ENCODE measurements at places on chromosomes 1 and 21.

DNA sequence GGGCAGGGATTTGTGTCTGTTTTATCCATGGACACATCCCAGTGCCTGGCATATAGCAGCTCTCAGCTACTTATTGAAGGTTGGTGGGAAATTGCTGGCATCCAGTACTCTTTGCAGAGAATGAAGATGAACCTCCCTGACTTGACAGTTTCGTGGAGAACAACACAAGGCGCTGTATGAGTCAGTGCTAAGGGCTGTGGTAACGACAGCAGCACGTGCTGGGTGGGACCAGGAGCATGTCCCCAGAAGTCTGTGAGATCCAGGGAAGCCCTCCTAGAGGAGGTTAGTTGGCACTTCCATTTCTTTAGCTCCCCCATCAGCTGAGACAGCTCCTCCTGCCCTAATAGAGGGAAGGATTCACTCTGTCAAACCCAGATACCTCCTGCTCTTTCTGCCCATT, 25.9 kb upstream of the IL19 start:
- no peak for DNase-seq

DNA sequence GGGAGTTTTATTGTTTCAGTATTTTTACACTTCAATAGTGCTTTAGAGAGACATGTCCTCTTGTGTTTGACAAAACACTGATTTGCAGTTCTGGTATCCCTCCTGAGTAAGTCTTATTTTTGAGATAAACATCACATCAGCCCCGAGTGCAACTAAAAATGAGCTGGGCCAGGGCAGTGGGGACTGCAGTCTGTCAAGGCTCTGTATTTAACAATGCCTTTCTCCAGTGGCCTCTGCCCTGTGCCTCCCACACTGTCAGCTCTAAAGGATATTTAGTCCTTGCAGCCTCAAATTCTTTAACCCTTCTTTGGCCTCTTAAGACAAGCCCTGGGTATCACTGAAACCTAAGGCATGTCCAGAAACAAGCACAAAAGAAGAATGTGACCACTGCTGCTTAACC, 160.6 kb downstream of the ST6GALNAC5 start:
- DNase-seq = no peak

DNA sequence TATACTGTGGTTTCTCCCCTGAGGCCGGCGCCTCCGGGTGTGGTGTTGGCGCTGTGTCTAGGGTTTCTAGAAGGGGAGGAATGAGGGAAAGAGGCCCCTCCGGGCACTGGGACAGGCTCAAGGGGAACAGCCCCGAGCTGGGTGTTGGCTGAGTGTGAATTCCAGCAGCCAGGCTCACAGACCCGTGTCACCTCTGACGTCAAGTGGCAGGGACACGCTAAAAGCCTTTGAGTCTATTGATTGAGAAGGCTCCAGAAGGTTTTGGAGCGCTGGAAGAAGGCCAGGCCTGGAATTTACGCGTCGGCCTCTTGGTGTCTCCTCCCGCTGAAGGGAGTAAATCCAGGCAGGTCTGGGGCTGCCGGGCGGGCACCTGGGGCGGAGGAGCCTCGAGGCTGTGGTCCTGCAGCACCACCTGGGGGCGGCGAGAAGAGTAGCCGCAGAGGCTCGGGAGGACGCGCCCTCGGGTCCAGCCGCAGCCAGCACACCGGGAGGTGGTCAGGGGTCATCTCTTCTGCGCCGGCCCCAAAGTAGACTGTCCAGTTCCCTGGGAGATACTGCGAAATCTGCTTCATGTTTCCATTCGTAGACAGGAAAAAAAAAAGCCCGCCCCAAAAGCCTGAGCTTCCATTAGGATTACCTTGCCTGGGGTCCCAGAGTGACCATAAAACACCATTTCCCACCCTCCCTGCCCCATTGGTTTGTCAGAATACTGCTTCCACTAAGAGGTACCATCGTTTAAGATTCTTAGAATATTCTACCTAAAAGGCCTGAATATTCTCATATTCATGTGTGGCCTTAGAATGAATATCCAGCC, 61.7 kb downstream of the TLR5 start:
- peak; percentile 16 for DNase-seq

GRCh38 chr21:14857529-14857928, 207.3 kb downstream of the NRIP1 start:
- no peak for DNase-seq

DNA sequence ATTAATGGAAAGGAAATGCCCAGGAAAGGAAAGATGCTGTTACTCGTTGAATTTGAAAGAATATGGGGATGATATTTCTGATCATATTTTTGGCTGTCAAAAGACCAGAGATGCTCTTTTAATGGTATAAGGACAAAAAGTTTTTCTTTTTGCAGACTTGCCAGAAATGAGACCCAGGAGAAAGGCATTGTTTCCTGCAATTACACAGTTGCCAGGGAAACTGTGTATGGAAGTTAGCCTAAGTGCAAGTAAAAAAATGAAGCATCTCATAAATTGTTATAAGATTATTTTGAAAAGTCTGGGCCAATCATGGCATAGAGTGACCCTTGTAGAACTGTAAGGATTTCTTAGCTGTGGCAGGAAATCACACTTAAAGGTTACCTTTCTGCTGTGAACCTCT, 155.7 kb upstream of the BEND5 start:
- no peak for DNase-seq

DNA sequence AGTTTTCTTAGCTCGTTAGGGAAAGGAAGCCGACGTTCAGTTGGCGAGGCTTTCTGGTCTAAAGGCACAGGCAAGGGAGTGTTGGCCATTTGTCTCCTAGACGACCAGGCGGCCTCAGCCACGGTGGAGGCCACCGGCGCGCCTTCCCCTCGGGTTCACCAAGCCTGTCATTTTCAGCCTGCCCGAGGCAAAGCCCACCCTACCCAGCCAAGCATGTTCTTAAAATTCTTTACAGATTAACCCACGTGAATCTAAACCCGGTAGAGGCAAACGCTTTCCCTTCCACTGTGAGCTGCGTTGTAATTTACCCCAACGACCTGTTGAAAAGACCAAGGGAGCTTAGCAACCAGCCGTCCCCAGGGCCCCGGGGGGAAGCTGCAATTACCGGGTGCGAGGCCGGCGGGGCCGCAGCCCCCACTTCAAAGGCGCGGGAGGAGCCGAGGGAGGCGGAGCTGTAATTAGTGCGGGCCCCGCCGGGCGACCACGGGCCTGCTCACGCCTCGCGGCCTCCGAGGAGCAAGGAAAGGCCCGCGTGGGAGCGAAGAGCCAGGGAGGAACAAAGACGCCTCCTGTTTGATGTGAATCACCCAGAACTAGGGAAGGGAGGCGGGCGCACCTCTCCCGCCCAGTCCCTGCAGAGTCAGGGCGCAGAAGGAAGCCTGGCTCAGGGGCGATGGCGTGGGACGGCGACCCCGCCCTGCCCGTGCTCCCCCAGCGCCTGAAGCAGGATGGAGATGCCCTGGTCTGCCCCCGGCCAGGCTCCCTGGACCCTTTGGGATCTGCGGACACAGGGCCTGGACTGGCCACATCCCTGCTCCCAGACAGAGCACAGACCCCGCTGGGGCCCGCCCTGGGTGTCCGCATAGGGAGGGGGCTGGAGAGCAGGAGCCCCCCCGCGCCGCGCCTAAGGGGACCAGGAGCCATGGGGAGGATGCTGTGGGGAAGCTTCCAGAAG, 12.1 kb upstream of the TSPEAR start:
- peak; percentile 17 for DNase-seq

- DNase-seq = no peak
Measured at GRCh38 chr1:212542761-212543187, 65.8 kb upstream of the ATF3 start.

- no peak for DNase-seq
Measured at GRCh38 chr1:34328281-34328799, 151.6 kb downstream of the C1orf94 start.

DNA sequence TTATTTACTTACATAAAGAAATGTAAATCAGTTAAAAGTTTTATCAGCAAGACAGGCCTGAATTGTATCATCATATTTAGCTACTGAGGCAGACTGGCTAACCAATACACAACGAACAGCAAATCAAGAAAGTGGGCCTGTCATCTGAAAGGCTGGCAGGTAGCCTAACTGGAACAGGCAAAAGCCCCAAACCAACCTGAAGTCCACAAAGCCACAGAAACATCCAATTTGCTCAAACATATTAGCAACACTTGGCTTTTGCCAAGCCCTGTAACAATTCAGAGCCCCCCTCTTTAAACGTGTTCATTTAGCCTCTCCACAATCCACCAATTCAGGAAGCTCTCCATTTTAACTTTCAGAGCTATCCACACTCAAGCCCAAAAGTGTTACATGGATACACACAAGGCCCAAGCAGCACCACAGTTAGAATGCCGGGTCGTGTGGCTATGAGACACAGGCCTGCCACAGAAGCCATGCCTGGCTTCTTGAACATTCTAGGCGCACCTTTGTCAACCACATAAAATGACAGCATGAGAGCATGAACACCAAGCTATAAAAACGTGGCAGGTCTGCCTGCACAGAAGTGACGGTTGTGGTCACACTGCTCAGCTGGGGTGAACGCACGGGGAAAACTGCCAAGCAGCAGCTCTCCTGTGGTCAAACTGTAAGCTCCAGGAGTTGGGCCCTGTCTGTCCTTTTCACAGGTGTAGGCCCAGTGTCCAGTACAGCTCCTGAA, 49.3 kb downstream of the CD34 start:
- no peak for DNase-seq

DNA sequence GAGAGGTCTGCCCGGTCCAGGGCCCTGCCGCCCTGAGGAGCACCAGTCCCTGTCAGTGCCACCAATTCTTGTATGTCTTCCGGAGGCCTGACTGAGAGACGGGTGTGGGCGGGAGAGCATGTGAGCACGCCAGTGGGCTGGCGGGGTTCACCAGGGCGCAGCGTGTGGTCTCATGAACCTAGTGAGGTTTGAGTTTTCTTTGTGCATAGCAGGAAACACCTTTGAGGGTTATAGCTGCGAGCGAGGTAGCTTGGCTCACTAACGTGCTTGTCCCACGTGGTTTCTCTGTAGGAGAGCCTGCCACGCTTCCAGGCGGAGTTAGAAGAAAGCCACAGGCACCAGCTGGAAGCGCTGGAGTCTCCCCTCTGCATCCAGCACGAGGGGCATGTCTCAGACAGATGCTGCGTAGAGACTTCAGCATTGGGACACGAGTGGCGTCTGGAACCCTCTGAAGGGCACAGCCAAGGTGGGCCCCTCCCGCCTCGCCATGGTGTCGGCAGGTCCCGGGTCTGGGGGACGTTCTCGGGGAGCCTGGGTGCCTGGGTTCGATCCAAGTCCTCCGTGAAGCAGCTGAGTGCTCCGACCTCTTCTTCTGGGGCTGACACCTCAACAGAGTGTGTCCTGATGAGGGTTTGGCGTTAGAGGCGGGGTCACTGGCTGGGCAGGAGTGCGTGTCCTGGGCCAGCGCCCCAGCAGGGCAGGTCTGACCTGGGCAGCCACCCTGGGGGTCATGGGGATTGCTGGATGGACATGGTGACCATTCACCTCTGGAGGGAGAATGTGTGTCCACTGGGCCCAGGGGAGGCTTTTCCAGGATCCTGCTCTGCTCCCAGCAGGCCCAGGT, 31.4 kb downstream of the PCNT start:
- DNase-seq = peak; percentile 53

DNA sequence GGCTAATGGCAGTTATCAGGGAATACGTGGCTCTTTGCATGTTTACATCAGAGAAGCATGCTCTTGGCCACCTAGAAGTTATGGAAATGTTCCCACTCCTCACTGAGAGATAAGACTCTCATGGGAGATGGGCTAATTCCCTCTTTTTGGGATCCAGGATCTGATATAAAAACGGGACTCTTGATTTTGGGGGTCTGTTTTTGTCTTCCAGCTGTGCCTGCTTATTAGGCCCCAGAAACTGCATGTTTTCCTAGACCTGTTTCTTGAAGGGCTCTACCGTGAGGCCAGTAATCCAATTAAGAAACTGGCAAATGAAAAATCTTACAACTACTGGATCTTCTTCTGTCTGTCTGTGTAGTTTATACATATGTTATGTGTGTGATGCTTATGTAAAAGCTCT, 47.0 kb upstream of the PTCH2 start:
- no peak for DNase-seq

DNA sequence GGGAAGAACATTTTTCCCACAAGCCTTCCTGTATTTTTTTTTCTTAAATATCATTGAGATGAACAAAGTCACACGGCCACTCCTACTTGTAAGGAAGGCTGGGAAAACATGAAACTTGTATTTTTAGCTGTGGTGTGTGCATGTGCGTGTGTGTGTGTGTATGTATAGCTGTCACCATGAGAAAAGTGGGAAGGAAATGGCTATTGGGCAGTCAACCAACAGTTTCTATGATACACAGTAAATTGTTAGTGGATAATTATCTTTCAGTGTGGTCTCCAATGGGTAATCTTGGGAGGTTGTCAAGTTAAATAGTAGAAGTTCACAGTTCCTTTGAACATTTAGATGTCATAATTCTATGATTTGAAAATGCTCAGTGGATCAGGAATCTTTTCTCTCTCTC, 132.7 kb upstream of the USP24 start:
- DNase-seq = no peak

- DNase-seq = no peak
Measured at GRCh38 chr1:208551024-208551423, 306.8 kb upstream of the PLXNA2 start.

GRCh38 chr21:28338701-28339305, 653.9 kb downstream of the LTN1 start:
- no peak for DNase-seq

- no peak for DNase-seq
Measured at GRCh38 chr1:64687725-64688327, 57.0 kb upstream of the RAVER2 start.

DNA sequence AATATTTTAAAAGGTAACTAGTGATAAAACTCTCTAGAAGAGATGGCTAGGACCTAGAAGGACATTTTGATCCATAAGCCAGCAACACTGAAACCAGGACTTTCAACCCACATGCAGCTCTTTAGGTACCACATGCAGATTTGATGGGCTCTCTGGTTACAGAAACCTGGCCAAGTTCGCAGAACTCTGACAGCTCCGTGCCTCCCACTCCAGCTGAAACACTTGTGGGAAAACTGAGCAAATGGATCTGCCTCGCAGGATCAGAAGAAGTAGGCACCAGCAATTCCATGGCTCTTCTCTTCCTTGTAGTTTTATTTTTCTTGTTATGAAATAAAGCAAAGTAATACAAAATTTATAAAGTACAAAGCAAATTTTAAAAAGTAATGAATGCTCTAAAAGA, 58.5 kb downstream of the ST6GALNAC5 start:
- no peak for DNase-seq

GRCh38 chr1:42936309-42937078, 22.2 kb downstream of the SLC2A1 start:
- DNase-seq = no peak

- DNase-seq = no peak
Measured at GRCh38 chr1:168879896-168880734, 151.1 kb upstream of the DPT start.

DNA sequence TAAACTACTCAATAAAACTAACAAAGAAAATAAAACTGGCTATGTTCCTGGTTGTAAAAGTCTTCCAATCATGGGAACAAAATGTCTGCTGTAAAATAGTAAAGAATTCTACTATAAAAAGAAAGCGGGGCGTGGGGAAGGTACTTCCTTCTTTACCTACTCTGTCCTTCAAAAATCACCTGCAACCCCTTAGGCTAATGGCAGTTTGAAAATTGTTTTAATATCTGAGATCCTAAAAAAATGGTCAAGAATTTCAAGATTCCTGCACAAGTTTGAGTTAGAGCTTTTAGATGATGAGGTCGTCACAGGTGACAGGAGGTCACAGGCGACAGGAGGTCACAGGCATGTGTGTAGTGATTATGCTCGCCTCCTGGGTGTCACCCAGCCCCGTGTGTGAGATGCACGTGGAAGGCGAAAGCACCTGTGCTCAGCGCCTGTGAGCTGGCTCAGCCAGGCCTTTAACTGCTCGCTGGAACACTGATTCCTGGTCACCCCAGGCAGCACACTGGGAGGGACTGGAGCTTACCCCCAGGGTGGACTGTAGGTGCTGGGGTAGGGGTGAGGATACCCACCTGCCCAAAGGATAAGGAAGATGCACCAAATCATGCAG, 18.6 kb upstream of the TMPRSS2 start:
- no peak for DNase-seq

- peak; percentile 49 for DNase-seq
Measured at GRCh38 chr1:12296623-12297022, 66.8 kb downstream of the VPS13D start.
